Hematopoietic multipotent progenitor cell treated with erythropoietin and hydrocortisone succinate and interleukin-3 and kit ligand, for 4 days (in vitro differentiated cells): ENCODE measurements at places on chromosomes 1 and 21.

DNA sequence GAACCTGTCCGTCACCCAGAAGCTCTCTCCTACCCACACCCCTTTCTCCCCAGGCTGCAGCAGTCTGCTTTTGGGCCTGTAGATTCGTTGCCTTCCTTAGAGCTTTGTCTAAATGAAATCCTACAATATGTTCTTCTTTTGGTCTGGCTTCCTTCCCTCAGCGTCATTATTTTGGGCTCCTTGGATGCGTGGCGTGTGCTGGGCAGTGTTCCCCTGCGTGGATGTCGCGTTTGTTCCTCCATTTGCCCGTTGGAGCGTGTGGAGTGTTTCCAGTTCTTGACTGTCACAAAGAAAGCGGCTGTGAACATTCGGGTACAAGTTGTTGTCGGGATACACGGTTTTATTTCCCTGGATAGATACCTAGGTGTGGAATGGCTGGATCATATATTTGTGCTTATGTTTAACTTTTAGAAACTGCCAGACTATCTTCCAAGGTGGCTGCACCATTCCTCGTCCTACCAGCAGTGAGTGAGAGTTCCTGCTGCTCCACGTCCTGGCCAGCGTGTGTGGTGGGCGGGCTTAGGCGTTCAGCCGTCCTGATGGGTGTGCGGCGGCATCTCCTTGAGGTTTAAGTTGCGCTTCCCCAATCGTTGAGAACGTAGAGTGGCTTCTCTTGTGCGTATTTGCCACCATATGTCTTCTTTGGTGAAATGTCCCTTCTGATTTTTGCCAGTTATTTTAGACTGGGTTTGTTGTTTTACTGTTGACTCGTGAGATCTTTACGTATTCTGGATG lies 31.7 kb downstream of the SKI start:
- DNase-seq, result no peak

DNA sequence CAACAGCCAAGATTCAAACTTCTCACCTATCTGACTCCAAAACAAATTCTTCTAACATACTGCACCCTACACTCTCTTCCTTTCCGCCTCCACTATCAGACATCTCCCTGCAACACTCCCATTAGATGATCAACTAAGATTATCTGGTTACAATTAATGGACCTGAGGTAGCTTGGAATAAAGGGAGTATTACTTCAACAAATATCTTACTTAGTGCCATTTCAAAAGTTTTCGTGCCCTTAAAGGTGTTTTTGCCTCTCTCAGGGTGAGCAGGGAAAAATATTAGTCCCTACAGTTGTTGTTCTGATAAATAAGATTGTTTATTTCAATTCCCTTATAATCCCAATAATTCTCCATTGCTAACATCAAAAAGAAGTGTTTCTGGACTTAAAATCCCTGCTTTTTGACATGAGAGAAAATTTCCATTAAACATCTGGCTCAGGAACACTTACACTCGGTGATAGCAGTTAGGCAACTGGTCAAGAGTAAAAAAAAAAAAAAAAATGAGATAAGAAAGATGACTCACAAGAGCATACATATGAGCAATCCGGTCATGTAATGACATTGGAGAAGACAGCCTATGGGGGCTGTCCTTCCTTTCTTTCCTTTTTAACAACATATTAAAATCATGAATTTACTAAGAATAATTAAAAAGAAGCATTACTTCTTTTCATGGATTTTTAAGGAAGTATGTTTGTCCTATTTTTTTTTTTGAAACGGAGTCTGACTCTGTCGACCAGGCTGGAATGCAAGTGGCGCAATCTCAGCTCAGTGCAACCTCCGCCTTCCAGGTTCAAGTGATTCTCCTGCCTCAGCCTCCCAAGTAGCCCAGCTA lies 7.6 kb downstream of the RSBN1 start:
- peak; percentile 85 for DNase-seq

GRCh38 chr21:32330784-32331311 lies 32.2 kb downstream of the MRAP start:
- no peak for DNase-seq

DNA sequence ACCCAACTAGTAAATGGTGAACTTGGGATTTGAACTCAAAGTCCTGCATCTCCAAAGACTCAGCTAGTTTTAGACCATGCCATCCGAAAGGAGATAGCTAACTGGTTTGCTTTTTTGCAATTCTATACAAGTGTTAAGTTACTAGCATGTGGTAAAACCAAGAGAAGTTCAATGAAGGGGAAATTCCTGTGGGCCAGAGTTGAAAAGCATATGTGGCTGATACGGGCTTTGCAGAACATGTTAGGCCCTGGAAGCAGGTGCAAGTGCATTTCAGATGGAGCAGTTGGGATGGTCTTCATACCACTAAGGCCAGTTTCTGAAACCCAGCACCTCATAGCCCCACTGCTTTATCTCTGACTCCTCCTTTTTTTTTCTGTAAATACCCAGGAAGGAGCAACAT lies 620.9 kb downstream of the PLPP3 start:
- no peak for DNase-seq
